ENCODE measurements at places on chromosomes 2 and 18.

DNA sequence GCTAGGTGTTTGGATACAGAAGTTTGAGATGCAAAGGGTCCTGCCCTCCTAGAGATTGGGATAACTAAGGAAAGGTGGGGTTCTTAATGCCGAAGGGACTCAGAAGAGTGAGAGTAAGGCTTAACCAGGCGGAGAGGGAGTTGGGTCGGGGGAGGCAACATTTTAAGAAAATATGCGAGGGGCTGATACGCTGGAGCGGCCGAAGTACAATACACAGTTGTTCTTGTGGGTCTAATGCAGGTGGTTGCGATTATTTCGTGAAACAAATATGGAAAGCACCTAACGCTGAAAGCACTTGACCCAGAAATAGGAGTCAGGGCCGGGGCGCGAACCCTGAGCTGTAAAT lies 344 bp upstream of the MRPL33 start:
- no peak for DNase-seq

DNA sequence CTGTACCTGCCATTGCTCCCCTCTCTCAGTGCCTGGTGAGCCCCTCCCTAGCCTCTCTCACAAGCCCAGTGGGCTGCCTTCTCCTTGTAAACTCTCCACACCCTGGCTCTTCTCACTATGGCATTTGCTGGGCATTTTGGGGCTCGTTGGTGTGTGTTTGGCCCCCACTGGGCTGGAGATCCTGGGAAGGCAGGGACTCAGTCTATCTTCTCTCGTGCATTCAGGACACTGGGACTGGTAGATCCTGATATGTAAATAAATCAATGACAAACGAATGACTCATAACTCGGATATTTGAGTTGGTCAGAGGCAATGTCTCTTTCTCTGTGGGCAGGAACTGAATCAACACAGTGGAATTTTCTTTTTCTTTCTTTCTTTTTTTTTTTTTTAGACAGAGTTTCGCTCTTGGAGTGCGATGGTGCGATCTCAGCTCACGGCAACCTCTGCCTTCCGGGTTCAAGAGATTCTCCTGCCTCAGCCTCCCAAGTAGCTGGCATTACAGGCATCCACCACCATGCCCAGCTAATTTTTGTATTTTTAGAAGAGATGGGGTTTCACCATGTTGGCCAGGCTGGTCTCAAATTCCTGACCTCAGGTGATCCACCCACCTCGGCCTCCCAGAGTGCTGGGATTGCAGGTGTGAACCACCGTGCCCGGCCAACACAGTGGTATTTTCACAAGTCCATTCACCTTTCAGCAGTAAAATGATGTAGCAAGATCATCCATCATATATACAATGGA lies 144.6 kb upstream of the SPRED2 start:
- DNase-seq: no peak

DNA sequence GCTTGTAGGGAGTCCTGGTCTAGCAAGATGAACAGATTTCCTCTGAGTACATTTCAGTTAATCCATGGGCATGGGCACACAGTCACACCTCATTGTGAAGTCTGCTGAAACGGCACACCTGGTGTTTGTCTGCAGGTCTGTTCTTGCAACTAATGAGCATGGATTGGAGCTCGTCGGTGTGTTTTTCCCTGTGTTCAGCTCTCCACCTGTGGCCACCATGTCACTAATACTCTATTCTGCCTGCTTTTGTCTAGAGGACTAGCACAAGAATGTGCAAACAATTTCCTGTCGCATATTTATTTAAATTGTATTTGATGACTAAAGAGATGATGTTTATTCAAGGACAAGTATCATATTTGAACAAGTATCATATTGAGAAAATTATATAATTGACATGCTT lies 24.5 kb upstream of the PPP4R1 start:
- DNase-seq: no peak

DNA sequence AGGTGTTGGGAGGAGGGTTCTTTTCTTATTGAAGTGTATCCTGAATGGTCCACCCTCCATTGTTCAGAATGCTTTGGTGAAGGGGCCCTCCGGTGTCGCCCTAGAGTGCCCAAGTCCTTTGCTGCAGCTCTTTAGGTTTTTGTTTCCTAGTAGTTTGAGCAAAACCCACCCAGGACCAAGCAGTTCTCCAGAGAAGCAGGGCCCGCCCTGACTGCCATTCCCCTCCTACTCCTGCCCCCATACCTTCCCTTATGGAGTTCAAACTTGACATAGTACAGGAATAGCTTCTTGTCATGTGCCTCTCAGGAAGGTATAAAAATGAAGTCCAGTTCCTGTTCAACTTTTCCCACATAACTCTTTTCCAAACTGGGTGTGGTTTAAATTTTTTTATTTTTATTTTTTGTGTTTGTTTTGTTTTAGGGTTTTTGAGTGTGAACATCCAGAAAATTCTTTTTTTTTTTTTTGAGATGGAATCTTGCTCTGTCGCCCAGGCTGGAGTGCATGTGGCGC lies 5.6 kb downstream of the MERTK start:
- no peak for DNase-seq

DNA sequence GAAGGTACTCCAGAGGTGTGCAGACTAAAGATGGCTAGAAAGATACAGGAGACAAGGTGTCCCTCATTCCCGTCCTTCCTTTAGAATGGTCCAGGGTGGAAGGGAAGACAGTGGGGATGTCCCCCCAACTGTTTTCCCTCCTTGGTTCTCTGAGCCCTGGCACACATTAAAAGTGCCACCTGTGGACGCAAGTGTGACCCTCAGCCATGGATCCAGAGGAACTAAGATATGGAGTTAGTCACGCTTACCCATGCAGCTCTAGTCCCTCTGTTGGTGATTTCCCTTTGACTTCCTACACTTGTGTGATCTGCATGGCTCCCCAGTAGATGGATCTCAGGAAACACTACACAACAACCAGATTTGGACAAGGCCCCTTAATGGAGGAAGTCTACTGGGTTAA lies 113.1 kb upstream of the SRD5A2 start:
- no peak for DNase-seq

DNA sequence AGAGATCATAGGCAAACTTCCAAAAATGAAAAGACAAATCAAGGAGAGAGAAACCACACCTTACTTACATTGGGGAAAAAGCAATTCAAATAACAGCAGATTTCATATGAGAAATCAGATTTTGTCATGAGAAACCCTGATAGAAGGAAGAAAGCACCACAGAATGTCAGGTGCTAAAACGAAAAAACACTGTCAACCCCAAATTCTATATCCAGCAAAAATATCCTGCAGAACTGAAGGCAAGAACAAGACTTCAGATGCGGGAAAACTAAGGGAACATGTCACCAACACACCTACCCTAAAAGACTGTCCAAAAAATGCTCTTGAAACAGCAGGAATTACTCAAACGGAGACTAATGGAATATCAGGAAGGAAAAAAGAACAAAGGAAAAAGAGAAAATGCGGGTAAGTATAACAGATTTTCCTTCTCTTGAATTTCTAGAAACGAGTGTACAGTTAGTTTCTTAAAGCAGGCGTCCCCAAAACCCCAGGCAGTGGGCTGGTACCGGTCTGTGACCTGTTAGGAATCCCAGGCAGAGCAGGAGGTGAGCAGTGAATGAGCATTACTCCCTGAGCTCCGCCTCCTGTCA lies 7.3 kb upstream of the ID2 start:
- DNase-seq: no peak

GRCh38 chr2:6475155-6475940 lies 390.4 kb downstream of the CMPK2 start:
- DNase-seq: no peak

Measured in stimulated activated CD4-positive, alpha-beta T cell treated with anti-CD3 and anti-CD28 coated beads, Interleukin-15, amount 100 ng/mL, for 1 hour (primary cell).